ENCODE measurements at places on chromosomes 11 and 22.

DNA sequence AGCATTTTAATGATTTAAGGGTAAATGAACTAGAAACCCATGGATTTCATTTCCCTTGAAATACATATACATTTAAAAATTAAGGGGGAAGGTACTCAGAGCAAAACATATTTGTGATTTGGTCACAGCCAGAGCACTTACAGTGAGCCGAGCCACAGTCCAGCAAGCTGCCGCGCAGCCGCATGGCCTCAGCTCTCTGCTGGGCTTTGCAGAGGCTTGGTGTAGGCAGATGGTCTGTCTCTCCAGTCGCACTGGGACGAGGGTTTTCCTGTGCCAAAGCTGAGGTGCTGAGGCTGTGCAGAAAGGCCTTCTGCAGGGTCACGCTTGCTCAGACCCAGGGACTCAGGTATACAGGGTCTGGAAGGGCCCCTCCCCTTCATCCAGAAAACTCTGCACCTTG is 367.3 kb downstream of the OPCML start:
- no peak for DNase-seq

- DNase-seq: no peak
These were observed 431.1 kb upstream of the ANO3 start for GRCh38 chr11:25900814-25901213.

GRCh38 chr11:91230647-91231046 is 994.0 kb upstream of the FAT3 start:
- no peak for DNase-seq

- no peak for DNase-seq
These were observed 9.9 kb downstream of the RSPH14 start for GRCh38 chr22:23131931-23132330.

GRCh38 chr11:2862395-2863275 is 22.9 kb downstream of the CDKN1C start:
- DNase-seq: no peak

DNA sequence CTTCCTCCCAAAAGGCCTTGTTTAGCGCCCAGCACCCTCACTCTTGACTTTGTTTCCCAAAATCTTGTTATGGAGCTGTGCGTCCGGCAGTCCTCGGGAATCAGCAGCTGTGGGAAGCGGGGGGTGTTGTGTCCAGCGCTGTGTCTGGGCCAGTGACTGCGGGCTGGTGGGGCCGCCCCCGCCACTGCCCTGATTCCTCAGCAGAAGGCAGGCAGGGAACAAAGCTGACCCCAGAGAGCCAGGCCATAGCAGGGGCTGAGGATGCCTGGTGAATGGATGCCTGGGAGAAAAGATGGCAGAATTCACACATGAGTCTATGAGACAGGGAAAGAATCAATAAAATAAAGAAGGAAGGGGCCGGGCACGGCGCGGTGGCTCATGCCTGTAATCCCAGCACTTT is 2.5 kb downstream of the APOBEC3C start:
- DNase-seq: no peak

- no peak for DNase-seq
These were observed 339 bp upstream of the TRIM21 start for GRCh38 chr11:4393858-4394223.

DNA sequence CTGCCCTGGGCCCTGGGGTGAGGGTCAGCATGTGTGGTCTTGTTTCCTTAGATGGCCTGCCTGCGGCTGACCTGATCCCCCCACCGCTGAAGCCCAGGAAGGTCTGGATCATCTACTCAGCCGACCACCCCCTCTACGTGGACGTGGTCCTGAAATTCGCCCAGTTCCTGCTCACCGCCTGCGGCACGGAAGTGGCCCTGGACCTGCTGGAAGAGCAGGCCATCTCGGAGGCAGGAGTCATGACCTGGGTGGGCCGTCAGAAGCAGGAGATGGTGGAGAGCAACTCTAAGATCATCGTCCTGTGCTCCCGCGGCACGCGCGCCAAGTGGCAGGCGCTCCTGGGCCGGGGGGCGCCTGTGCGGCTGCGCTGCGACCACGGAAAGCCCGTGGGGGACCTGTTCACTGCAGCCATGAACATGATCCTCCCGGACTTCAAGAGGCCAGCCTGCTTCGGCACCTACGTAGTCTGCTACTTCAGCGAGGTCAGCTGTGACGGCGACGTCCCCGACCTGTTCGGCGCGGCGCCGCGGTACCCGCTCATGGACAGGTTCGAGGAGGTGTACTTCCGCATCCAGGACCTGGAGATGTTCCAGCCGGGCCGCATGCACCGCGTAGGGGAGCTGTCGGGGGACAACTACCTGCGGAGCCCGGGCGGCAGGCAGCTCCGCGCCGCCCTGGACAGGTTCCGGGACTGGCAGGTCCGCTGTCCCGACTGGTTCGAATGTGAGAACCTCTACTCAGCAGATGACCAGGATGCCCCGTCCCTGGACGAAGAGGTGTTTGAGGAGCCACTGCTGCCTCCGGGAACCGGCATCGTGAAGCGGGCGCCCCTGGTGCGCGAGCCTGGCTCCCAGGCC is 12.7 kb downstream of the TMEM121B start:
- no peak for DNase-seq

DNA sequence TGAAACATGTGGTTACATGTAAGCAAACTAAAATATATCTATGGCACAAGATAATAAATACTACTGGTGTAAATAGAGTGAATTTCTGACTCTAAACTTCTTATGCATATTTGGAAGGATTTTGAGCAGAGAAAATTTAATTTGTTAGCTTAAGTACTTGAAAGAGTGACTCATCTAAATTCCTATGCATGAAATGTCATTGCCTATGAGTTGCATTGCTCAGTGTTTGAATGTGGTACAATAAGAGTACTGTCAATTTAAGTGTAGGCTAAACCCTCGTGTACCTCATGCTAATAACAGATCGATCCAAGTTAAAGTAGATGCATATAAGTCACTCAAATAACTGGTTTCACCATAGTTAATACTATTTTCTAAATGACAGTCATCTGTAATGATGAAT is 5.3 kb upstream of the CARD18 start:
- DNase-seq: peak; percentile 71

GRCh38 chr11:116093481-116094270 is 589.5 kb upstream of the CADM1 start:
- no peak for DNase-seq

- peak; percentile 96 for DNase-seq
These were observed 39.9 kb downstream of the CWC15 start for GRCh38 chr11:94933223-94934130.

- no peak for DNase-seq
These were observed 7.2 kb downstream of the PTDSS2 start for GRCh38 chr11:457111-457760.

- DNase-seq: no peak
These were observed 4.8 kb upstream of the DUSP8 start for GRCh38 chr11:1576825-1577224.

DNA sequence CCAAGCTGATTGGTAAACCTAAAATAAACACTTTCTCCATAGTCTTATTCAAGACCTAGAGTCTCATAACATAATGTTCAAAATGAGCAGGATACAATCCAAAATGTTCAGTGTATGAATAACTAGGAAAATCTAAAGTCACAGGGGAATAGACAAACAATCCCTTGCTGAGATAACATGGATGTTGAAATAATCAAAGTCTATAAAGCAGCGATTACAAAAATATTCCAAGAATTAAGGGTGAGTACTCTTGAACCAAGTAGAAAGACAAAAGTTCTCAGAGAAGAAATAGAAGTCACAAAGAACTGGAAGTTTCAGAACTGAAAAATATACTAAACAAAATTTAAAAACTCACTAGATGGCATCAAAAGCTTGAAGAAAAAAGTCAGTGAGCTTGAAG is 561.0 kb downstream of the INSC start:
- DNase-seq: no peak

GRCh38 chr22:26565181-26565580 is 24.8 kb downstream of the TPST2 start:
- DNase-seq: no peak

DNA sequence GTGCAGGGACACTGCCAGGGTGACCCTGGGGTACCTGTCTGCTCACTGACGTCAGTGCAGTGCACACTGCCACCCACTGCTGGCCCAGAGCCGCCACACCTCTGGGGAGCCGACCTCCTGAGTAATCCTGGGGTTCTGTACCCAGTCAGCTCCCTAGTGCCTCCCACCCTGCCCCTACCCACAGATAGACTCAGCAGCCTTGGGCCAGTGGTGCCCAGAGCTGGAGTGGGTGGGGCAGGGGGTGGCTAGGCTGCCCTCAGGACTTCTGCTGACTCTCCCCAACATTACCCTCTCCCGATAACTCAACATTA is 5.8 kb downstream of the NRXN2 start:
- DNase-seq: no peak

DNA sequence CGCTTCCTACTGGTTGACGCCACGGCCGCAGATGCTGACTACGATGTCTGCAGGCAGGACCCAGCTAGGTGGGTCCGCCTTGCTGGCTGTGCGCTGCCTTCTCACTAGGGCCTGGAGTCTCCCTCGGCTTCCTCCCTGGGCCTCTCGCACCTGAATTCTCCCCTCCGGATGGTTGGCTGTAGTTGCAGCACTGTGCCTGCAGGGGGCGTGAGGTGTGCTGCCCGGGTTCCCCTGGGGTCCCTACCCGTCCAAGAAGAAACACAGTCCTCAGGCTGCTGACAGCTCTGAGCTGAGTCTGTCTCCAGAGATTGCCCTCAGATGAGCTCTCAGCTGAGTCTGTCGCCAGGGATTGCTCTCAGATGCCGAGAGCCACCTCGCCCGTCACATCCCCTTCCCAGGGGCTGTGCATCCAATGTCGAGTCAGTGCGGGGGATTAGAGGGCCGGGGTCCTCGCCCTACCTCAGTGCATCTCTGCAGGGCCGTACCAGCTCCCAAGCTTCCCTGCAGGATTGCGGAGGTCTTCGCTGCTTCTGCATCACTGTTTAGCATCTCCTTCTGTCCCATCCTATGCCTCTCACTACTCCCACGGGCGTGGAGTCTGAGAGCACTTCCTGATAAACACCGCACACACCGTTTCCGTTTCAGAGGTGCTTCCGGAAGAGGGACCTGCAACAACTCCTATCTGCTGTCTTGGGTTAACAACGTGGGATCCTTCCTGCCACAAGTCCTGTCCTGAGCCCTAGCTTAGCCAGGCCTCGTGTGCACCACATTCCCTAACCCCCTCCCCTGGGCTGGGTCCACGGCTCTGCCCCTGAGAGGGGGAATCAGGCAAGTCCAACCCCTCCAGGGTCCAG is 196.9 kb downstream of the CSNK2A3 start:
- peak; percentile 7 for DNase-seq

DNA sequence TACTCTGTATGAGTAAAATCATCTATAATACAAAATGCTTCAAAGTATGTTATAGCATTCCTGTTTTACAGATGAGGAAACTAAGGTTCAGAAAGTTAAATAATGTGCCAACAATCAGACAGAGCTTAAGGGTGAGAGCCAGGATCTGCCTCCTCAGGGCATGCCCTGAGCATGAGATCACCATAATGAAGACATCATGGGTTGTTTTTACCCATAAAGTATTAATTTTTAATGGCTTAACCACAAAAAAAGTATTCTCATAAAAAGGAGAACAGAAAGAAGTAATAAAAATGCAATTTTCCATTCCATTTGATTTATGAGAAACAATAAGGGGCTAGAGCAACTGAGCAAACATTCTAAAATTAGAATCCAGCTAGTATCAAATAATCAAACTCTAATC is 534.3 kb upstream of the ARHGAP42 start:
- no peak for DNase-seq

GRCh38 chr11:122104341-122104740 is 11.7 kb downstream of the BLID start:
- no peak for DNase-seq

DNA sequence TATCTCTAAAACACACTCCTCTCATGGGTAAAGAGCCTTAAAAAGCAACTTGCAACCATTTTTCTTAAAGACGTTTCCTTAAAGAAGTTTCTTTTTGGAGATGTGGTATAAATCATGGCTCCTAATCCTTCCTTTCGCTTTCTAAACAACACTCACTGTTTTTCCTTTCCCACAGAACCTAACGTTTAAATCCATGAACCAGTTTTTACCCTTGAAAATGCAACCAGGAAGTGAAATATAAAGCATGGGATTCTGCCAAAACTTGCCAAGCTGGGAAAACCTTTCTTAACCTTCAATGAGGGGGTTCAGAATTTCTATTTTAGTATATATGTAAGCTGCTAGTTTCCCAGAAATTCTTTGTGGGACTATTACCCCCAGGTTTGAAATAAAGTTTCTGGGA is 8.6 kb downstream of the PLEKHA7 start:
- no peak for DNase-seq

GRCh38 chr22:44422746-44423380 is 75.2 kb downstream of the RTL6 start:
- no peak for DNase-seq

DNA sequence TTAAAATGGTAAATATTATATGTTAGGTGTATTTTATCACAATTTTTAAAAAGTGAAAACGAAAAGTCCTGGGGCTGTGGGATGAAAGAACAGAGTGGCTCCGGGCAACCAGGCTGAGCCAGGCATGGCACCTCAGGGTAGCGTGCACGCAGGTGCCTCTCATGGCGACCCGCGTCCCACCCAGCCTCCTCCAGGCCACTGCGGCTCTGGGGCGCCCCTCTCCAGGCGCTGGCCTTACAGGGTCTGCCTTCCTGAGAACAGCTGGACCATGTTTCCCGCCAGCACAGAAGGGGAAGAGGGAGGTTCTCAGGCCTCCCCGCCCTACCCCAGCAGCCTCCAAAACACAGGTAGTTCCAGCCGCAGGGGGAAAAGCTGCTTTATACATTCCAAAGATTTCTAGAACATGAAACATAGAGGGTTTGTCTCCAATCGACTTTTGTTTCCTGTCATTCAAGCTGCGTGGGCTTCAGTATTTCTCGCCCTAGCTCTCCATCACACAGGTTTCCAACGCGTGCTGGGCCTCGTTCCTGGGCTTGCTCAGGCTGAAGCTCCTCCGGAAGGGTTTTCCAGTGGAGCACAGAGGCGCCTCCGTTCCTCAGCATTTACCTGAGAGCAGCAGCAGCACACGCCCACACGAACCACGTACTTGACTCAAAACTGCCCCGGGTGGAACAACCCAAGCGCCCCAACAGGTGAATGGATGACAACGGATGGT is 10.5 kb downstream of the EHD1 start:
- no peak for DNase-seq

DNA sequence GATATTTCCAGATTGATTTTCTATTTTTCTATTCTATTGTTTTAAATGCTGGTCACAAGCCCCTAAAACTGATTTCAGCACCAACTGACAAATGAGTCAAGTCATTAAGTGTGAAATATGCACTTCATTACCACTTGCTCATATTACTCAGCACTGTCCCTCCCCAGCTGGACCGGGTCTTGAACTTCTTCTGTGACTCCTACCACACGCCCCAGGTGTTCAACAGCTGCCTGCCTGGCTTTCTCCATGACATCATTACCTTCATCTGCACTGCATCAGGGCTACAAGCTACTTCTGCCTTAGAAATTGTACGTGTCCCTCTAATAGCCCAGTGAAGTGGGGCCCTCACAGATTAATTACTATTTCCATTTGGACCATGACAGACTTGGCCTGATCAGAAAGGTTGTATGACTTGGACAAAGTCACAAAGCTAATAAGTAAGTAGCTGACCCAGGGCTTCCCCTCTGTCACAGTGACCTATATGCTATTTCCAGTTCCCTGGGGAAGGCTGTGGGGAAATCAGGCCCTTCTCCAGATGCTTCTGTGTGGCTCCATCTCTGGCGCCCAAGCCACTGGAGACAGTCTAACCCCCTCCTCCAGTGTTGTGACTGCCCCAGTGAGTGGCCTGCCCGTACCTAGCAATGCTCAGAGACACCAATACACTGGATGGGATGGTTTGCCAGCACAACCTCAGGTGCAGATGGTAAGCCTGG is 18.1 kb downstream of the TBC1D10A start:
- DNase-seq: no peak
